ENCODE measurements at places on chromosomes 1 and 21.

DNA sequence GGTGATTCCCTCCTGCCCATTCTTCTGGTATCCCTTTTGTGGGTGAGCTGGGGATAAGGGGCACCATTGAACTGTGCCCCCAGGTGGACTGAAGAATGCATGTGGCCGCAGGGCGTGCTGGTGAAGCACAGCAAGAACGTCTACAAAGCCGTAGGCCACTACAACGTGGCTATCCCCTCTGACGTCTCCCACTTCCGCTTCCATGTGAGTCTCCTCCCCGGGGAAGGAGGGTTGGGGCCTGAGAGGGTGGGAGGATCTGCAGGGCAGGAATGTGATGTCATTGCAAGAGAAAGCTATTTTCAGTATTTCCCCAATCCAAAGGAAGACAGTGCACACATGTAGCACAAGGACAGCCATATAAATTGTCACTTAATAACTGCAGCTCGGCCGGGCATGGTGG is 7.5 kb upstream of the KPNA6 start:
- no peak for DNase-seq

- peak; percentile 61 for DNase-seq
Measured at GRCh38 chr1:97920832-97921571, at the start of gene DPYD. Gene DPYD, minus strand, starts transcription at chr1:97921034. Its CDS starts 112 bp downstream, at chr1:97920922.

DNA sequence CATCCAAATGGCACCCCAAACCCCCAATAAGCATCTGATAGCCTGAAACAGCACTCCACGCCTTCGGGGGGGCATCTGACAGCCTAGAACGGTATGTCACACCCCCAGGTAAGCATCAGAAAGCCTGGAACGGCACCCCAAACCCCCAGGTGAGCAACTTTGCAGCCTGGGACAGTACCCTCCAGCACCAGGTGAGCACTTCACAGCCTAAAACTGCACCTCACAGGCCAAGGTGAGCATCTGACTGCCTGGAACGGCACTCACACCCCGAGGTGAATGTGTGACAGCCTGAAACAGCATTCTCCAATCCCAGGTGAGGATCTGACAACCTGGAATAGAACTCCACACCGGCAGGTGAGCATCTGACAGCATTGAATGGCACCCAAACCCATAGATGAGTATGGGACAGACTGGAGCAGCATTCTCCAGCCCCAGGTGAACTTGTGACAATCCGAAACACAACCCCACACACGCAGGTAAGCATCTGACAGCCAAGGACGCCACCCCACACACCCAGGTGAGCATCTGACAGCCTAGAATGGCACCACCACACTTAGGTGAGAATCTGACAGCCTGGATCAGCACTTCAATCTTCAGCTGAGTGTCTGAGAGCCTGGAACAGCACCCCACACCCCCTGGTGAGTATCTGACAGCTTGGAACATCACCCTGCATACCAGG is 18.3 kb upstream of the MMEL1 start:
- no peak for DNase-seq

DNA sequence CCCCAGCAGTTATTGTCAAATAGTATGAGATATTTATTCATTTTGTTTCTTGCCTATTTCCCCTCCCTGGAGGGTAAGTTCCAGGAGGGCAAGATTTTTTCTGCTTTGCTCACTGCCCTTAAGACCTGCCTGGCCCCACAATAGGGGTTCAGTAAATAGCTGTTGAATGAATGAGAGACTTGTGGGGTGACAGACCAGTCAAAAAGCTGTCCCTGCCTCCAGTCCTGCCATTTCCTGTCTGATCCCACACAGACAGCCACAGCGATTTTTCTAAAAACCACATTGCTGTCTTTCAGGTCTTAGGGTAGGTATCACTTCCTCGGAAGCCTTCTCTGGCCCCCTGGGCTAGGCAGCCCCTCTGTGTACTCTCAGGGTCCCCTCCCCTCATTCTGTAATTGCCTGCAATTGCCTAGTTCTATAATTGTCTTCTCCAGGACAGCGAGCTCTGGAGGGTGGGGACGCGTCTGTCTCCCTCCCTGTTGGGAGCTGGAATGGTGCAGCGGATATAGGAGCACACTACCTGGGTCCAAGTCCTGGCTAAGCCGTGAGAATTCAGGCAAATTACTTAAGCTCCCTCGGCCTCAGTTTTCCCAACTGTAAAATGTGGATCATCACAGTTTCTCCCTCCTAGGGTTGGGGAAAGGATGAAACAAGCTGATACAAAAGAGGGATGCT is 1.8 kb upstream of the EXTL1 start:
- no peak for DNase-seq

DNA sequence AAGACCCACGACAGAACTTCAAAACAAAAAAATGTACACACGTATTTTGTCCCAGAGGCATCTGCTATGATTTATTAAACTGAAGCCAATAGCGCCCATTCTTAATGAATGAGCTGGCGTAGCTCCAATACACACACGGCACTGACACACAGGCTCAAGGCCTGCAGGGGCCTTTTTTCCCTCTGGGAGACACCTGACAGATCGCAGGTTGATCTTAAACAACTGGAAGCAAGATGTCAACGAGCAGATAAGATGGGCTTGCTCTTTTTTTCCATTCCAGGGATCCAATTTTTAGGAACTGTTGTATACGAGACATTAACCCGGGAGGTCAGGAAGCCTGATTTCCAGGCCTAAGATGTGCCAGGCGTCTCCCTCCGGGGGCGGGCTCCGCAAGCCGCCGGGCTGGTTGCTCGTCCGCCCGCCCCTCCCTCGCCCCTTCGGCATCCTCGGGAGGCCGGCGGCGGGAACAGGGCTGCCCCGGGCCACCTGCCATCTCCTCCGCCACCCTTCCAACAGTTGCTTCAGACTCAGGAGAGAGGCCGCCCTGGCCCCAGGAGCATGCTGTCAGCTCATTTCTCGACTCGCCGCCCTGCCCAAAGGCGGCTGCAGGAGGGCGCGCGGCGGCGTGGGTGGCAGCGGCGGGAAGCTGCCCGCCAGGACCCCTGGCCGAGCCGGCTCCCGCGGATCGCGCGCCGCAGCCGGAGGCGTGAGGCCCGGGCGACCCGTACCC is 735 bp downstream of the TTC13 start:
- no peak for DNase-seq

DNA sequence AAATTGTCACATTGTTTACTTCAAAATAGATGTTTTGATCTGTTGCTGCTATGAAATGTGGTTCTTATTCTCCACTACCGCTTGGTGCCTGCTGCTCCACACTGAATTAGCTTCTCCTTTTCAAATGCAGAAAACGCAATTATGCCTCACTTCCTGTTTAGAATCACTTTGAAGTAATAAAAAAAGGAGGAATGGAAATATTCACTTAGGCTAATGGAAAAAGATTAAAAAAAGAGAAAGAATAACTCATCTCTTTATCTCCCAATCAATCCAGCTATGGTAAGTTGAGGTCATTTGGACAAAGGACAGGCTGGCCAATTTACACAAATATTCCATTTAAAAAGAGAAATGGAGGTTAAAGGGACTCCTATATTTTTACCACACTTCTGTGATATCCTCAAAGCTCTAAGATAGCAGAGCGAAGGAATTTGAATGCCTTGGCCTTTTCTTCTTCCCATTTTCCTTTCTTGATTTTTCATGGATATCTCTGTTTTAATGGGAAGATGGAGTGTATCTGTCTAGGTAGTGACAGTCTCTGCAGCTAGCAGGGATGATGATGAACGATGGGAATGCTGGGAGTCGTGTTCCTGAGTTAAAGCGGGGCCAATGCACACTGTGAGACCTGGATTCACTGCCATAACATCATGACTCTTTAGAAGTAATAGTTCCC is 35.7 kb downstream of the RGS5 start:
- no peak for DNase-seq

- DNase-seq, result no peak
Measured at GRCh38 chr1:57167997-57168396, 202.2 kb upstream of the C8B start.

- DNase-seq, result no peak
Measured at GRCh38 chr1:153661111-153661708, 2.7 kb downstream of the SNAPIN start.

DNA sequence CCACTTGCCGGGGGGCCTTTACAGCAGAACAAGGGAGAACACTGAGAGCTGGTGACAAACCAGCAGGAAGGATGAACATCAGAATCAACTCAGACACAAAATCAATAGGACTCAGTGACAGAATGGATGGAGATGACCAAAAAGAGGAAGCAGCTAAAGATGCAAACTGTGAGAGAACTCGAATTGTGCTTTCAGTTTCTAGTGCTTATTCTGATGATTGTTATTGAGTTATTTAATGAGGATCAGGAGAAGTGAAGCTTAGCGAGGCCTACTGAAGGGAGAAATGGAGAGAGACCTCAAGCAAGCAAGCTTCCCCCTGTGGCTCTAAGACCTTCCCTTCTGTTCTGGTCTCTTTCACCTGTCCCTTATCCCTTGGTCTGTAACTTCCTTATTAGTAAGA is 30.3 kb upstream of the TMEM125 start:
- no peak for DNase-seq

- peak; percentile 1 for DNase-seq
Measured at GRCh38 chr21:17270229-17270628, 242.6 kb upstream of the CXADR start.

Data from AG04450 (cell line).